ENCODE measurements at places on chromosomes 3 and 15. TPM values are rescaled to one million over a fixed set of nuclear protein-coding genes. Genes with fewer than 3 reads are reported as not detected.

MKRN3 gene
- 3.0 TPM for total RNA-seq

SCAMP5 gene
- total RNA-seq, result 2.2 TPM

MINAR1 gene
- total RNA-seq, result 0.83 TPM

P2RY14 gene
- not detected for total RNA-seq

TEX55 gene
- total RNA-seq, result not detected

FAM174B gene
- 2.8 TPM for total RNA-seq

TGM5 gene
- not detected for total RNA-seq

CFAP100 gene
- not detected for total RNA-seq

RTP1 gene
- not detected for total RNA-seq

BSN gene
- 0.17 TPM for total RNA-seq

CPEB1 gene
- 42.7 TPM for total RNA-seq

PRR23A gene
- not detected for total RNA-seq

PTH1R gene
- total RNA-seq, result 0.66 TPM

CRABP1 gene
- not detected for total RNA-seq

NKIRAS1 gene
- total RNA-seq, result 14.1 TPM

CCR8 gene
- not detected for total RNA-seq

GOLGA8A gene
- 6.6 TPM for total RNA-seq

NUP210 gene
- under 0.01 TPM for total RNA-seq

KBTBD13 gene
- total RNA-seq, result under 0.01 TPM

HACL1 gene
- 28.5 TPM for total RNA-seq

CDC25A gene
- 2.6 TPM for total RNA-seq

TRIM71 gene
- total RNA-seq, result not detected

FETUB gene
- total RNA-seq, result not detected

C3orf49 gene
- total RNA-seq, result not detected

KLF15 gene
- total RNA-seq, result 4.1 TPM

UQCC5 gene
- 20.4 TPM for total RNA-seq

TIGIT gene
- not detected for total RNA-seq

C3orf33 gene
- total RNA-seq, result 4.1 TPM

TRIM42 gene
- not detected for total RNA-seq

IL16 gene
- total RNA-seq, result 6.1 TPM

GRK7 gene
- under 0.01 TPM for total RNA-seq

DUOXA2 gene
- total RNA-seq, result not detected

GOLGA8S gene
- total RNA-seq, result 0.15 TPM
